ENCODE measurements at places on chromosomes 5 and 9. TPM values are rescaled to one million over a fixed set of nuclear protein-coding genes. Genes with fewer than 3 reads are reported as not detected.

GRCh38 chr5:138305797-138306196 is 25.8 kb downstream of the CDC25C start:
- DNase-seq: no peak
- no peaks in the 10 kb centered on the region for H3K4me1 ChIP-seq
- no peak overlapping the region for H3K27ac ChIP-seq
- peaks cover 34% of the 10 kb centered on the region for H3K36me3 ChIP-seq

- H3K4me3 ChIP-seq: no peak overlapping the region
- no peaks in the 10 kb centered on the region for H3K36me3 ChIP-seq
- H3K27me3 ChIP-seq: no peaks in the 10 kb centered on the region
- no peak for DNase-seq
- no peak overlapping the region for H3K27ac ChIP-seq
Measured at GRCh38 chr9:90300611-90301276, 341.9 kb downstream of the DIRAS2 start.

Gene CPEB4
- 27.1 TPM for total RNA-seq

GRCh38 chr5:144209361-144209760 is 38.7 kb downstream of the KCTD16 start:
- peaks cover 77% of the 10 kb centered on the region for H3K27me3 ChIP-seq
- no peak for DNase-seq
- H3K4me3 ChIP-seq: no peak overlapping the region
- H3K36me3 ChIP-seq: no peaks in the 10 kb centered on the region
- no peak overlapping the region for H3K27ac ChIP-seq

DNA sequence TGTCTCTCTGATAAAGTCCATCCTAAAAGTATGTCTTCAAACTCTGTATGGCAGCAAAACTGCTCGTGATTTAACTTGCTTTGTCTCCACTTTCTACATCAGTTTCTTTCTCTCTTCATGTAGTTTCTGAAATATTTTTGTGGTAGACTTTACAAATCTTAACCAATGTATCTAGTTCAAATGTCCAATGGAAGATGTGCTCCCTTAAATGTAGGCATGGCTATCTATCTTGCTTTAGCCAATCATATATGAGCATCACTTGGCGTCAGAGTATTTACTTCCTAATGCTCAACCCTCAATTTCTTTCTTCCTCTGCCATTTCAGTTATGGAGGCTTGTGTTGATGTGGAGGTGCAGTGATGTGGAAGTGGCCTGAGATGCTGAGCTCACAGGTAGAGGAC is 206.1 kb upstream of the ZNF608 start:
- no peak overlapping the region for H3K27ac ChIP-seq
- peaks cover 8% of the 10 kb centered on the region for H3K4me1 ChIP-seq
- DNase-seq: no peak
- H3K36me3 ChIP-seq: no peaks in the 10 kb centered on the region
- no peak overlapping the region for H3K4me3 ChIP-seq

- H3K27me3 ChIP-seq: no peaks in the 10 kb centered on the region
- no peak overlapping the region for H3K4me3 ChIP-seq
- H3K36me3 ChIP-seq: no peaks in the 10 kb centered on the region
- H3K4me1 ChIP-seq: peaks cover 28% of the 10 kb centered on the region
- peak; percentile 60 for DNase-seq
Measured at GRCh38 chr5:8908055-8908683, 637.7 kb downstream of the SEMA5A start.

Gene EIF4E1B
- not detected for total RNA-seq
